Thymus (tissue), 14 donors: ENCODE measurements at places on chromosomes 3 and 15. TPM values are rescaled to one million over a fixed set of nuclear protein-coding genes. Genes with fewer than 3 reads are reported as not detected.

- H3K4me1 ChIP-seq: peaks cover 11% of the 10 kb centered on the region
- no peak for DNase-seq
- peak overlapping the region; percentile 64 for H3K27ac ChIP-seq
- H3K27me3 ChIP-seq: no peaks in the 10 kb centered on the region
- H3K36me3 ChIP-seq: peaks cover 16% of the 10 kb centered on the region
Measured at GRCh38 chr3:36864180-36865053, 80.4 kb downstream of the TRANK1 start.

RTP3 gene
- not detected for total RNA-seq

TRH gene
- 0.52 TPM for total RNA-seq

DNA sequence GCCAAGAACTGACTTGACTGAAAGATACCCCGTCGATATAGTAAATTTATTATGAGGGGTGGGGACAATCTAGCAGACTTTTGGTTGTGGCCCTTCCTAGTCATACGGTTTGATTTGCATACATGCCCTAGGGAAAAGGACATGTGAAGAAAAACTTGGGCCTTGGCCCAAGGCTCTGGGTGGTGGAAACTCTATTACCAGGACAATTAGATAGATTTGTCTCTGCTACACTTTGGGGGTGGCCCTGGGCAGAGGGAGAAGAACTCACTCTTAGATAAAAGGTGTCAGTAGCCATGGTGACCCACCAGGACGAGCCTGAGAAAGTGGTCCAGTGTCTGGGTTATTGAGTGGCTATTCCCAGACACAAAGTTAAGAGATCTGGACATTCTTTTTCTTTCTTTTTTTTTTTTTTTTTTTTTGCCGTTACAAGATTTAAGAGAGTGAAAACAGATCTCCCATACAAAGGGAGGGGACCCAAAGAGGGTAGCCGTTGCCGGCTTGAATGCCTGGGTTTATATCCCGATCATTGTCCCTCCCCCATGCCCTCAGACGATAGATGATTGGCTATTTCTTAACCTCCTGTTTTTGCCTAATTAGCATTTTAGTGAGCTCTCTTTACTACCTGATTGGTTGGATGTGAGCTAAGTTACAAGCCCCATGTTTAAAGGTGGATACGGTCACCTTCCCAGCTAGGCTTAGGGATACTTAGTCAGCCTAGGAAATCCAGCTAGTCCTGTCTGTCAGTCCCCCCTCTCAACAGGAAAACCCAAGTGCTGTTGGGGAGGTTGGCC lies 96.4 kb upstream of the SMAD3 start:
- H3K27me3 ChIP-seq: no peaks in the 10 kb centered on the region
- H3K27ac ChIP-seq: no peak overlapping the region
- no peak overlapping the region for H3K4me3 ChIP-seq

DNAJA4 gene
- total RNA-seq: 6.2 TPM

- DNase-seq: no peak
- no peak overlapping the region for H3K4me3 ChIP-seq
- no peaks in the 10 kb centered on the region for H3K27me3 ChIP-seq
Measured at GRCh38 chr15:35626571-35627318, 80.8 kb upstream of the DPH6 start.

DNA sequence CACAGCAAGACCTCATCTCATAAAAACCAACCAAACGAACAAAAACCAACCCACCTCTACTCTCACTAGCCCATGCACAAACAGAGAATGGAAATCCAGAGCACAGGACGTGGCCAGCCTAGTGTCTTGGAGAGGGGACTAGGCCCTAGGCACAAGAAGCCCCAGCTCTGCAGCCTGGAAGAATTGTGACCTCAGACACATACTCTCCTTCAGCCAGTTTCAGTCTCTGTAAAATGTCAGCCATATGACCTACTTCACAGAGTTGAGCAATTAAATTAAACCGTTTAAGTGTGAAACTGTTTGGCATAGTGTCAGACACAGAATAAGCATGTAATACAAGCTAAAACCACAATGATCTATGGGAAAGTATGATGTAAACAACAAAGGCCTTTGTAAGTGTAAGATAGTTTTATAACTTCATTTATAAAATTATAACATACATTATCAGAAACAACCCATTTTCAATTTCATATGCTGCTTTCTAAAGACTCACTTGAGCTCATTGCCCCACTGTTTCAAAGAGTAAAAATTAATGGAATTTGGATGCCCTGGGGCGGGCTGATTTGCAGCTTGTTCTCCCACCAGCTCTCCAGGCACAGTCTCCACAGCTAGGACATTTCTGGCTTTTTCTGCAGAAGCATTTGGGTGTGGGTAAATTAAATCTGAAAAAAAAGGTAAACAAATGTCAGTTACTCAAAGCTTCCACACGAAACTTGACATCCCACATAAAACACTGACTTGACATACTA lies 32.9 kb downstream of the TBC1D2B start:
- H3K4me1 ChIP-seq: peaks cover 48% of the 10 kb centered on the region
- H3K27ac ChIP-seq: peak overlapping the region; percentile 81
- no peak overlapping the region for H3K4me3 ChIP-seq
- DNase-seq: peak; percentile 38
- H3K36me3 ChIP-seq: peaks cover 54% of the 10 kb centered on the region
- no peaks in the 10 kb centered on the region for H3K27me3 ChIP-seq

DNA sequence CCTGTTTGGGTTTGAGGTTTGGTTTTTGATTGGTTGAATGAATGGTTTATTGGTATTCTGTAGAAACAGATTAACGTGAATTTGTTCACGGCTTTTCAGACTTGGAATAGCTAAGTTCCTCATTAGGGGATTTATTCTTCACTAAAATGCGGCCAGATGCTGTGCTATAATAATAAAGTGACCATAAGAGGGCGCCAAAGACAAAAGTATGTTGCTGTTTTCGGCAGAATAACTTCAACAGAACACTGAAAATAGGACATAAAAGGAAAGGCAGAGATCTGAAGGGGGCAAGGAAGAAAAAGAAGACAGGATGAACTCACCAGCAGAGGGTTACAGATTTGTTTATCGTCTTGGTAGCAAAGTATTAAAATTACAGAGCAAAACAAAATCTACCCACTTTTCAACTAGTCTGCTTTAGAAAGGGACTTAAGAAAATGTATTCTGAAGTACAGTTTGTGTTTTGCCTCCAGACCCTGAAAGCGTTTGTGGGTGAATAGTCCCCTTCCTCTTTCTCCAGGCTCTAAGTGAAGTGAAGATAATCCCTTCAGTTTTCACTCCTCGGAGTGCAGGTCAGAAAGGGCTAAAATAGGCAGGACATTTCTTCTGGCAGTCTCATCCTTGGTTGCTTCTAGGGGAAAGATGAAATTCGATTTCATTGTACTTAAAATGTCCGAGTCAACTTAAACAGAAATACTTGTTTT lies 147.6 kb downstream of the IL20RB start:
- H3K27ac ChIP-seq: no peak overlapping the region
- no peak overlapping the region for H3K4me3 ChIP-seq
- H3K27me3 ChIP-seq: peaks cover 7% of the 10 kb centered on the region
- H3K4me1 ChIP-seq: no peaks in the 10 kb centered on the region

- no peaks in the 10 kb centered on the region for H3K36me3 ChIP-seq
- H3K4me3 ChIP-seq: no peak overlapping the region
- H3K27ac ChIP-seq: no peak overlapping the region
- H3K4me1 ChIP-seq: no peaks in the 10 kb centered on the region
- DNase-seq: no peak
Measured at GRCh38 chr15:62248277-62248984, 83.3 kb upstream of the C2CD4B start.

- H3K4me1 ChIP-seq: no peaks in the 10 kb centered on the region
- no peak overlapping the region for H3K27ac ChIP-seq
- no peak for DNase-seq
- H3K27me3 ChIP-seq: no peaks in the 10 kb centered on the region
- H3K4me3 ChIP-seq: no peak overlapping the region
- no peaks in the 10 kb centered on the region for H3K36me3 ChIP-seq
Measured at GRCh38 chr3:175266478-175266877, 407.3 kb downstream of the NAALADL2 start.

- no peaks in the 10 kb centered on the region for H3K27me3 ChIP-seq
- H3K36me3 ChIP-seq: no peaks in the 10 kb centered on the region
- no peaks in the 10 kb centered on the region for H3K4me1 ChIP-seq
- no peak overlapping the region for H3K27ac ChIP-seq
- no peak overlapping the region for H3K4me3 ChIP-seq
Measured at GRCh38 chr15:87907676-87908446, 348.7 kb downstream of the NTRK3 start.
